ENCODE measurements at places on chromosomes 4 and X.

DNA sequence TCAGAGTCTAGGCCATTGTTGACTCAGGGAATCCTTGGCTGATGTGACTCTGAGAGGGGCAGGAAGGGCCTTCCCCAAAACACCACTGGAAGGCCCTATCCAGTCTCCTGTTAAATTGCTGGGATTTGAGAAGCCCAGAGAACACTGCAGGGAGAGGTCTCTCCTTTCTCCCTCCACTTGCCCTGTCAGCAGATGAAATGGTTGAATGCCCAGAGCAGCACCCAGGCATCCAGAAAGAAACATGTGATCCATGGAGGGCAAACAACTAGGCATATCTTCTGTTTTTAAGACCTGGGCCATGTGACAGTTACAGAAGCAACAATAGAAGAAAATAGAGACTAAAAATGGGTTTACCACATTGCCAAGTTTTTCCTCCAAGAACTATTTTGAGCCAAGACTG is 291.1 kb downstream of the QDPR start:
- DNase-seq = no peak

- no peak for DNase-seq
Measured at GRCh38 chrX:71489540-71489939, 43.4 kb upstream of the OGT start.

GRCh38 chr4:77819404-77819842 is 255 bp upstream of the CNOT6L start:
- peak; percentile 77 for DNase-seq

- no peak for DNase-seq
Measured at GRCh38 chr4:160580581-160580980, 1477.7 kb downstream of the RAPGEF2 start.

DNA sequence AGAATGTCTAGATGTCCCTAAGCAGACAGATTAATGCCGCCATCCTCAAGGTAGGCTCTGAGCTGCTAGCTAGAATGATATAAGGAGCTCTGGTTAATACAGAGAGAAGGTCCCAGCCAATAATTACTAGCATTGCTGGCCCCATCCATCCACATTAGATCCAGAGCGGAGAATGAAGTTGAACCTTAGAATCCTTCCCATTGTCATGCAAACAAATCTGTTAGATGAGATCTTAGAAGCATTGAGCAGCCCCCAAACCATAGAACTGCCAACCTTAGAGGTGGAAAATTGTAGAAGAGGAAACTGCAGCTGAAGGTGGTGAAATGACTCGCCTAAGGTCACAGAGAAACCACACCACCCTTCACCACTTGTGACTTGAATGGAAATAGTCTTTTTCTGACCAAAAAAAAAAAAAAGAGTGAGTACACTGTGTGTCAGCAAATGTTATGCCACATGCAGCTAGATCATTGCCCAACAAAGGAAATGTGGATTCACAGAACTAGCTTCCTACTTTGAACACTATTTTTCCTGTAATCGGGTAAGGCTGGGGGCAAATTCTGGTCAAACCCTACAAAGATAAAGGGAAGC is 162.1 kb downstream of the SMIM20 start:
- no peak for DNase-seq

- DNase-seq = no peak
Measured at GRCh38 chrX:73561801-73562200, 1.2 kb upstream of the CHIC1 start.

- DNase-seq = no peak
Measured at GRCh38 chr4:87041141-87041540, 106.3 kb downstream of the AFF1 start.

DNA sequence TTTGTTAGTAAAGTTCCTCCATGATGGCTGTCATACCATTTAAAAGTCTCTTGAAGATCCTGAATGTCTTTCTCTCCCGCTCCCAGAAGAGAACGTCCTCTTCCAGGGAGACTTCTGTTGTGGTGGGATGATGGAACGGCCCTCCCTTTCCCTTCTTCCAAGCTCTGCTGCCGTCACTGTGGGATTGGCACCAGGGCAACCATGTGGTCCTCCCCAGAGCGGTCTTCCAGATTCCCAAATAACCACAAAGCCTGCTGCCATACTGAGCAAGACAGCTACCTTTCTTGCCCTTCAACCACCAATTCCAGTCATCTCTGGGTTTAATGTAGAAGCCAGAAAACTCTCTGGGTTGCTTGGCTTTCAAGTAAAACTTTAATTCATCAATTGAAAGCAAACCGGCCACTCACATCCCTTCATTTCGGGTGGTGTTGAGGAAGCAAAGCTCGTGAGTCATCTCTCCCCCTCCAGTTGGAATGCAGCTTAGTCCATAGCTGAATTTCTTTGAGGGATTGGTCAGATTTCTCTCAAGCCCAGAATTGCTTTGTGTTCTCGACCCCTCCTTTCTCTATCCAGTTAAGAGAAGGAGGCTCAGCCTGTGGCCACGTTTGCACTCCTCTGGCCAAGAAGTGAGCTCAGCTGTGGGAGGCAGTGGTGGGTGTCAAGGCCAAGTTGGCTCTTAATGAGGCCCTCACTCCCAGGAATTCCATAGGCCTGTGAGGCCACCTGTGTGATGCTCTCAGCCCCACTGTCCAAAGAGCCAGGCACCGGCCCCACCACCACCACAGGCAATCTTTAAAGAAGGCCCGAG is 36.9 kb downstream of the FHDC1 start:
- DNase-seq = no peak

GRCh38 chr4:7381221-7381889 is 53.4 kb downstream of the PSAPL1 start:
- no peak for DNase-seq

All from ecto neural progenitor cell (in vitro differentiated cells).